Activated T-cell treated with anti-CD3 and anti-CD28 coated beads, Interleukin-2, amount 50 U/mL, for 72 hours (primary cell): ENCODE measurements at places on chromosomes 4 and X. TPM values are rescaled to one million over a fixed set of nuclear protein-coding genes. Genes with fewer than 3 reads are reported as not detected.
A peak's percentile ranks its signal among the peaks of the same experiment; 100 is the strongest.

FOXR2 gene
- not detected for total RNA-seq

LRIT3 gene
- 0.09 TPM for total RNA-seq

CCDC110 gene
- total RNA-seq, result 1.2 TPM

OTUD4 gene
- total RNA-seq, result 50.0 TPM

TIMP1 gene
- 71.2 TPM for total RNA-seq

SPANXN1 gene
- not detected for total RNA-seq

NUDT10 gene
- total RNA-seq, result 2.1 TPM

- DNase-seq, result no peak
These were observed 349.2 kb downstream of the BMPR1B start for GRCh38 chr4:95107004-95107403.

DNA sequence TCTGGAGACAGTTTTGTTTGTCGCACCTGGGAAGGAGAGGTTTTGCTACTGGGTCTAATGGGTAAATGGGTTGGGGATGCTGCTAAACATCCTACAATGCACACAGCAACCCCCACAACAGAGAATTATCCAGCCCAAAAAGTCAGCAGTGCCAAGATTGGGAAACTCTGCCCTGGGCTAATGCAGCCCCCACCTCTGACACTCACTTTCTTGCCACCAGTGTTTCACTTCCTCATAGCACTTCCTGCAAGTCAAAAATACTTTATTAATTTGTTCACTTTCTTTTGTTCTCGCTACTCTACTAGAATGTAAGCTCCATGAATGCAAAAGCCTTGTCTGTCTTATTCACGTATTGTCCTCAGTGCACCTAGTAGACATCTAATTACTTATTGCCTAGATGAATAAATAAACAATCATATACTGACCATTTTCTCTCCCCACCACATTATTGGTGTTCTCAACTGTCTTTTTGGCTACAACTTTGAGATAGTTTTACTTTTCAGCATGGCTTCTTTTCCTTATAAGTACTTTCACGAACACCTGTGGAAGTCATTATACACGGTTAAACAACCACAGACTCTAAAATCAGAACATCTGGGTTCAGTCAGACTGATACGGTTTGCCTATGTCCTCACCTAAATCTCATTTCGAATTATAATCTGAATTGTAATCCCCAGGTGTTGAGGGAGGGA is 82.0 kb upstream of the PITX2 start:
- DNase-seq, result no peak

DNA sequence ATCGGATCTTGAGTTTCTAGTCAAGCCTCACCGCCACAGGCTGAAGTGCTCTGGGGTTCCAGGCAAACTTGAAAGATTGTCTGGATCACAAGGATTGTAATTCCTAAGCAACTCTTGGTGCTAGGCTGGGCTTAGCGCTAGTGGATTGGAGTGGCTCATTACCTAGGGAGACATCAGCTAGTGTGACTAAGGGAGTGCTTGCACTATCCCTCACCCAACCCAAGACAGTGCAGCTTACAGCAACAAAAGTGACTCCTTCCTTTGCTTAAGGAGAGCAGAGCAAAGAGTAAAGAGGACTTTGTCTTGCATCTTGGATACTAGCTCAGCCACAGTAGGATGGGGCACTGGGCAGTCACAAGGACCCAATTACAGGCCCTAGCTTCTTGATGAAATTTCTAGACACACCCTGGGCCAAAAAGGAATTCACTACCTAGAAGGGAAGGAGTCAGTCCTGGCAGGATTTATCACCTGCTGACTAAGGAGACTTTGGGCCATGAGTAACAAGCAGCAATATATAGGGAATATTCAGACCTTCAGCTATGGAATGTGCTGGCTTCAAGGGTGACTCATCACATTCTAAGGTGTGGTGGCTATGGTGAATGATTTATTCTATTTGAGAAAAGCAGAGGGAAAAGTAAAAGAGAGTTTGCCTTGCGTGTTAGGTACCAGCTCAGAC is 1212.4 kb downstream of the PCDH18 start:
- no peak for DNase-seq

- DNase-seq, result no peak
These were observed 236.3 kb upstream of the GYPA start for GRCh38 chr4:144376866-144377265.

- DNase-seq, result peak; percentile 52
These were observed 58.6 kb upstream of the PAGE1 start for GRCh38 chrX:49754233-49754857.

GRCh38 chr4:125891597-125892258 is 577.0 kb downstream of the FAT4 start:
- DNase-seq, result no peak

- no peak for DNase-seq
These were observed 283.8 kb downstream of the CRLF2 start for GRCh38 chrX:928606-929005.

GRCh38 chr4:75499900-75500299 is 14.3 kb downstream of the RCHY1 start:
- no peak for DNase-seq

DNA sequence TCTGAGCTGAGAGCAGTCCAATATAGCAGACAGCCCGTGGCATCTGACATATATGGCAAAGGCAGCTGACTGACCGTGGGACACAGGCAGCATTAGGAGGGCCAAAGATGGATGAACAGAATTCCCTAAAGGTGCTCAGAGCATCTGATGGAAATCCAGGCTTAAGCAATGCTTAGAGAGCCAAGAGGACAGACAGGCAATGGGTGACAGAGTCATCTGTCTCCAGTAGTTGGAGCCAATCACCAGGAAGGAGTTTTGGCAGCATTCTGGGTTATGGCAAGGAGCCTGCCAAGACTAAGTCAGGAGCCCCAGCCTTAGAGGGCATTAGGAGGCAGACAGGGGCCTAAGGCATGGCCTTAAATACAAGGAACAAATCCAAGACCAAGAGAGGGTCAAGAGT is 153.3 kb upstream of the USP9X start:
- DNase-seq, result no peak

GRCh38 chr4:113665036-113665435 is 96.5 kb downstream of the CAMK2D start:
- DNase-seq, result no peak

GRCh38 chr4:95761426-95761825 is 78.5 kb upstream of the PDHA2 start:
- no peak for DNase-seq

DNA sequence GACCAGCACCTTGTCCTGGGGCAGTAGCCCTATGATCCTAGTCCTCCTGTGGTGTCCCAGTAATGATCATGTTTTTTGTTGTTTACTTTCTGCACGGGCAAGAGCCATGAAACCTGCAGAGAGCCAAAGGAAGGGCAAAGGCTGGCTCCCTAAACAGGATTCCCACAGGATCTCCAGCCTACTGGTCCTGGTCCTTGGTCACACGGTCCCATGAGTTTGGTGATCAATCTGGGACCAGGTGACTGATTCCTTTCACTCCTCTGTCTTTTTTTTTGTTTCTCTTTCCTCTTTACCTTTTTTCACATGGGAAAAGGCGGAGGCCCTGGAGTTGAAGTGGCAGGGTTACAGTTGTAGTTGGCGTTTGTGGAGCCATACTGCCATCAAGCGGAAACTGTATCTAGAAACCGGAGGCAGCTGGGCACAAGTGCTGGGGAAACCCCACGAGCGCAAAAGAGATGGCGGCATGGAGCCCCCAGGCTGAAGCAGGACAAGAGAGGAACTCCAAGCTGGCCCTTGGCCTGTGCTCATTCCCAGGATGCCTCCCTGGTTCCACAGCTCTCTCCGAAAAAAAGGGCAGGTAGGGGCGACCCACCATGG is 34.6 kb downstream of the NBDY start:
- peak; percentile 79 for DNase-seq

- DNase-seq, result no peak
These were observed 6.9 kb upstream of the HAUS3 start for GRCh38 chr4:2248821-2249261.

DNA sequence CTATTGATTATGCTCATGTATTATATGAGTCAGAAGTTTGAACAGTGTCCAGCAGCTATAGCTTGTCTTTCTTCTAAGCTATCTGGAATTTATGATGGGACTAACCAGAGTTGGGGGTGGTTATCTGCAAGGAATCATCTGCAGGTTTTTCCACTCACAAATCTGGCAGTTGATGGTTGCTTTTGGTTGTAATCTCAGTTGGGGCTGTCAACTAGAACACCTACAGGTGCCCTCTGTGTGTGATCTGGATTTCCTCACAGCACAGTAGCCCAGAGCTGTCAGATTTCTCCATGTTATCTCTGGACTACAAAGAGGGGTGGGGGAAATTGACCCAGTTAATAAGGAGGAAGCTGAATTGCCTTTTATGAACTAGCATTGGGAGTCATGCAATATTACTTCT is 51.4 kb upstream of the MAP9 start:
- DNase-seq, result no peak

DNA sequence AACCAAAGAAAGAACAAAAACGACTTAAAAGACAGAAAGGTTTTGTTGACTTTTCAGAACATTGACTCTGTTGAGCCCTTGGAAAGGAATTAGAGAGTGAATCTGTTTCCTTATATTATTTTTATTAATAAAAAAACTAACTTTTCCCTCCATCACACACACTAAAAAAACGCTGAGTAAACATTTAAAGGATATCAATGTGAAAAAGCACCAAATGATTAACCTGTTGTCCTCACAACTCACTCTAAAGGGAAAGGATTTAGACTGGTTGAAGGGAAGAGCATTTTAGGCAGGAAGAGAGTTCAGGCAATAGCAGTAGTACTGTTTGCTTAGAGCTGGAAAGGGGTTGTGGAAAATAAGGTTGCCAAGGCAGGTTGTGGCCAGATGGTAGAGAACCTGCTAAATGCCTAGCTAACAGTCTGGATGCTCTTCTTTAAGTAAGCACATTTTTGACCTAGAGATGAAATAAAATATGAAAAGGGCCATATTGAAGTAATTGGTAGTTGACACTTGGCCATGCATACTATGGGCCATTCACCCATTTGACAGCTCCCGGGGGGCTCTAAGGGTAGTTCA is 98.0 kb upstream of the NDP start:
- no peak for DNase-seq

DNA sequence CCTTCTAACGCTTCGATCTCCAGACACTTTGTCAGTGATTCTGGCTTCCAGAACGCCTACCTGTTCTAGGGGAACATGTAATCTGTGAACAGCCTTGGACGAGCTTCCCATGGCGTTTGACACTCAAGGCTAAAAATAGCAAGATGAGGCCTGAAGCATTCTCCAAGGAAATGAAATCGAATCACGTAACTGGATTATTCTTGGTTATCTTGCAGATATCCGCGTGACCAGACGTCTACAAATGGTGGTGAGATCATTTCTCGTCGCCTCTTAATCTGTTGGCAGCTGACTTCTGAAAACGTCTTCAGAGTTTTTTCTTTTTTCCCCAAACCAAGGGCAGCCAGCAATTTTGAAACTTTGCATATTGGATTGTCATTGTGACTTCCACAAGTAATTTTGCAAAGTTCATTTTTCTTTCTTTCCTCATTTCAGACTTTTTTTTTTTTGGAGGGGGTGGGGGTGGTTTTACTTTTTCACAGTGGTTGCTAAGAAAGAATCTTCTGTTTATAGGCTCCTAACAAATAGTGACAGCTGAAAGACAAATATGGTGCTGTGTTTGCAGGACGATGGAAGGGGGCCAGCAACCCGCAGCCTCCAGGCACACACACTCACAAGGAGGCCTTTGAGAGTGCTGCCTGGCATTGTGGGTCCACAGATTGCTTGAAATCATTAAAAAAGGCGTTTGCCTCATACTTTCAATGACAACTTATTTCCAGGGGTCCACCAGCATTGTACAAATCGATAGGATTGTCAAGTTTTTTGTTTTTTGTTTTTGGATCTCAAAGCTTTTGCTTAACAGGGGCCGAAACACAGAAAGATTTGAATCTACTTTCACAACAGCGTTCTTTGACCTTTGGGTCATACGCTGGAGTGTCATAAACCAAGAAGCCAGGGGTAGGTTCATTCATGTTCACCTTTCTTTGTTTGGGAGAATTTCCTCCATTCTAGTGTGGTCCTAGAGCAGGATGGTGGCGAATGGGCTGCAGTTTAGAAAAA is 32.4 kb upstream of the PDLIM3 start:
- DNase-seq, result no peak

DNA sequence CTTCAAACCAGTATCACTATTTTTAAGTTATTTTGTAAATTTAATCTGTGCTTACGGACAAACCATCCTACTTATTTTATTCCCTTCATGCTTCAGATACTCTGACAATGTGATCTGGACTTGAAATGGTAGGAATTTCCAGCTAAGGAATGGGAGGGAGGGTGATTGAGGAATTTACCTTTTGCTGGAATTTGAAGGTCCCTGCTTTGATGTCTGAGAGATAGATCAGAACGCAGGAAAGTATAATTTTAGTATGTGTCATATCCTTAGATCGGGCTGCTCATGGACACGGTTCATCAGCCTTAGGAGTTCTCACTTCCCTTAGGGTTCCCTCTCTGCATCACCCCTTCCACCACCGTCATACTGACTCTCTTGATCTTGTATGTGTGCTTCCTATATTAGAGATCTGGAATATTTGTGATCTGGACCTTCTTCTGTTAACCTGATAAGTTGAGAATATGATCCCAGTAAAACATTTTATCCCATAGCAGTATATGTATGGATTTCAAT is 16.8 kb downstream of the OCRL start:
- DNase-seq, result no peak

DNA sequence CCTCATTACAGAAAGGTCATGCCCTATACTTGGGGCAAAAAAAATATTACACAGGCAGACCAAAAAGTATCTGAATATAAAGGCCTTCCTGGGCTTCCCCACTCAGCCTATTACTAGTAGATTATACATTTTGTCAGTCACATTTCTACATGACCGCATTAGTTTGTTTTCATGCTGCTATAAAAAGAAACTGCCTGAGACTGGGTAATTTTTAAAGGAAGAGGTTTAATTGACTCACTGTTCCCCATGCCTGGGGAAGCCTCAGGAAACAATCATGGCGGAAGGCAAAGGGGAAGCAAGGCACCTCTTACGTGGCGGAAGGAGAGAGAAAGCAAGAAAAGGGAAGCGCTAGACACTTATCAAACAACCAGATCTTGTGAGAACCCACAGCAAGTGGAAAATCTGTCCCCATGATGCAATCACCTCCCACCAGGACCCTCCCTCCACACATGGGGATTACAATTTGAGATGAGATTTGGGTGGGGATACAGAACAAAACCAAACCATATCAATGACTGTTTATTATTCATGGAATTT is 1312.0 kb downstream of the PCDH7 start:
- no peak for DNase-seq

- no peak for DNase-seq
These were observed 62.4 kb downstream of the SPOCK3 start for GRCh38 chr4:167171928-167172327.

GRCh38 chrX:52865343-52865998 is 2.4 kb downstream of the XAGE3 start:
- no peak for DNase-seq
